Activated B cell treated with CpG ODN at 0.5 μM for 24 hours (primary cell): ENCODE measurements at places on chromosomes 1 and 21. TPM values are rescaled to one million over a fixed set of nuclear protein-coding genes. Genes with fewer than 3 reads are reported as not detected.
A peak's percentile ranks its signal among the peaks of the same experiment; 100 is the strongest.

GRCh38 chr1:151541752-151542151, 1.6 kb downstream of the TUFT1 start:
- peak overlapping the region; percentile 93 for H3K4me3 ChIP-seq
- DNase-seq, result no peak
- H3K27me3 ChIP-seq, result peaks cover 5% of the 10 kb centered on the region
- H3K36me3 ChIP-seq, result peaks cover 4% of the 10 kb centered on the region
- H3K27ac ChIP-seq, result no peak overlapping the region

DNA sequence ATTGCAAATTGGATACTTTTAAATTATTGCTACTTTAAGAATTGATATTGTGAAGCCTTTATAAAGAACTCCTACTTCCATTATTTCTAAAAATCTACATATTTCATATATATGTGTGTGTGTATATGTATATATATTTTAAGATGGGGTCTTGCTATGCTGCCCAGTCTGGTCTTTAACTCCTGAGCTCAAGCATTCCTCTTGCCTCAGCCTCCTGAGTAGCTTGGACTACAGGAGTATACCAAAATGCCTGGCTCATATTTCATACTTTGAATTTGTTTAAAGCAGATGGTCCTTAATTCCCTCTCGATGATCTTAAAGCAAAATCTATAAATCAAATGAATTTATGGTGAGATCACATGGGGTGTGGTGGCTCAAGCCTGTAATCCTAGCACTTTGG, 25.1 kb upstream of the CPLANE2 start:
- H3K27me3 ChIP-seq, result no peaks in the 10 kb centered on the region
- no peak overlapping the region for H3K27ac ChIP-seq
- no peaks in the 10 kb centered on the region for H3K4me1 ChIP-seq
- no peak for DNase-seq

- peak; percentile 37 for DNase-seq
- no peaks in the 10 kb centered on the region for H3K36me3 ChIP-seq
- H3K4me1 ChIP-seq, result peaks cover 38% of the 10 kb centered on the region
- H3K27ac ChIP-seq, result peak overlapping the region; percentile 84
Measured at GRCh38 chr1:151945725-151946722, 36.7 kb upstream of the THEM4 start.

DNA sequence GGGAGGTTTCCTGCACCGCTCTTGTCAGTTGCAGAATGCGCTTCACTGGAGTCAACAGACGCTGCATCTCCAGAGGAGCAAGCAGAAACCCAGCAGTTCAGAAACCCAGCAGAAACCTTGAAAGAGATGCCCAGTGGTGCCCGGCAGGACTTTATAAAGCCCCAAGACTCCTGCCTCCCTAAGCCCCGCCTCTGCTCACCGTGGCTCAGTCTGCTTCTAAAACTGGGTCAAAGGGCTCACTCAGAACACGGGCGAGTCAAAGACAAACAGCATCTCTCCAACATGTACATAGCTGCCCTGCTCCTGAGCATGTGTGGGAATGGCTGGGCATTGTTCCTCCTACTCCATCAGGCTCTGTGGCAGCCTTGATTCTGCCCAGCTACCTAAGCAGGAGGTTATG, at the start of gene HMGCS2:
Gene HMGCS2 (minus strand): TSS at position 128 of the 400 bp plus-strand sequence. CDS start 61 bp downstream, at position 67.
- no peak for DNase-seq
- no peak within 1 kb of the TSS for H3K27ac ChIP-seq
- no peaks in the 10 kb centered on the region for H3K4me1 ChIP-seq
- H3K36me3 ChIP-seq, result no peaks in the 10 kb centered on the region

SCMH1 gene
- 25.1 and 28.0 TPM in 2 replicates for total RNA-seq

KRTAP7-1 gene
- total RNA-seq, result not detected in 2 replicates

CASZ1 gene
- 31.1 and 35.6 TPM in 2 replicates for total RNA-seq

GPA33 gene
- not detected in 2 replicates for total RNA-seq

SMG7 gene
- total RNA-seq, result 79.4 and 83.5 TPM in 2 replicates

DNA sequence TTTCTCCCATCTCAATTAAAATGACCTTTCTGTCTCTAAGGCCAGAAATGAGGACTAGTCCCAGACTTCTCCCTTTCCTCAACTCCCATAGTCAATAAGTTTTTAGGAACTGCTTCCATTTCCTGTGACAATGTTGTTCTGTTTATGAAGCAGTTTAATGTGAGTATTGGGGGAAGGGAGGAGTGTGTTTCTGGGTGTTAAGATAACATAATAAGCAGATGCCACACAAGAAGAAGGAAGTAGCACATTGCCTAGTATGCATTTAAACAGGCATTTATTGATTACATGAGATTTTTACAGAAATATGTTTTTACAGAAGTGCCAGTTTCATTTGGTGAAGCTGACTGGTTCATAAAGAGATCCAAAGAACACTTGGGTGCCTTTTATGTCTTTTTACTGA, 65.6 kb upstream of the TNR start:
- no peak overlapping the region for H3K27ac ChIP-seq
- peaks cover 18% of the 10 kb centered on the region for H3K27me3 ChIP-seq
- no peaks in the 10 kb centered on the region for H3K4me1 ChIP-seq

DNA sequence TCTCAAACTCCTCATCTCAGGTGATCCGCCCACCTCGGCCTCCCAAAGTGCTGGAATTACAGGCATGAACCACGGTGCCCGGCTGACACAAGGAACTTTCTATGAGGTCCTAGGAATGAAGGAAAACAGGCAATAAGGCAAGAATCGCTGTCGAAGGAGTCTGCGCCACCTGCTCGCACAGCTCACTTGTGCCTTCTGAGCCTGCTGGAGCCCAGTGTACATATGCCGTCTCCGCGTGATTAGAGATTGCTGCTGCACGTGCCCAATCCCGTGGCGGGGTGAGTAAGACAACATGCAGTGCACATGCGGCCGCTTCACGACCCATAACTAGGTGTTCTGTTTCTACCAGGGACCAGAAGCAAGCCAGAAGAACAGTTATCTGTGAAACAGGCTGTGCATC, 24.3 kb downstream of the H3-3A start:
- no peak for DNase-seq
- no peak overlapping the region for H3K4me3 ChIP-seq
- H3K4me1 ChIP-seq, result peaks cover 25% of the 10 kb centered on the region

- H3K36me3 ChIP-seq, result no peaks in the 10 kb centered on the region
- peaks cover 40% of the 10 kb centered on the region for H3K4me1 ChIP-seq
- H3K27ac ChIP-seq, result no peak overlapping the region
- DNase-seq, result no peak
Measured at GRCh38 chr1:156682166-156682890, 5.1 kb upstream of the NES start.

- H3K27ac ChIP-seq, result no peak overlapping the region
- no peaks in the 10 kb centered on the region for H3K36me3 ChIP-seq
- peaks cover 21% of the 10 kb centered on the region for H3K27me3 ChIP-seq
- H3K4me3 ChIP-seq, result no peak overlapping the region
- H3K4me1 ChIP-seq, result peaks cover 3% of the 10 kb centered on the region
- DNase-seq, result no peak
Measured at GRCh38 chr1:168391851-168392681, 111.4 kb downstream of the TBX19 start.

DNA sequence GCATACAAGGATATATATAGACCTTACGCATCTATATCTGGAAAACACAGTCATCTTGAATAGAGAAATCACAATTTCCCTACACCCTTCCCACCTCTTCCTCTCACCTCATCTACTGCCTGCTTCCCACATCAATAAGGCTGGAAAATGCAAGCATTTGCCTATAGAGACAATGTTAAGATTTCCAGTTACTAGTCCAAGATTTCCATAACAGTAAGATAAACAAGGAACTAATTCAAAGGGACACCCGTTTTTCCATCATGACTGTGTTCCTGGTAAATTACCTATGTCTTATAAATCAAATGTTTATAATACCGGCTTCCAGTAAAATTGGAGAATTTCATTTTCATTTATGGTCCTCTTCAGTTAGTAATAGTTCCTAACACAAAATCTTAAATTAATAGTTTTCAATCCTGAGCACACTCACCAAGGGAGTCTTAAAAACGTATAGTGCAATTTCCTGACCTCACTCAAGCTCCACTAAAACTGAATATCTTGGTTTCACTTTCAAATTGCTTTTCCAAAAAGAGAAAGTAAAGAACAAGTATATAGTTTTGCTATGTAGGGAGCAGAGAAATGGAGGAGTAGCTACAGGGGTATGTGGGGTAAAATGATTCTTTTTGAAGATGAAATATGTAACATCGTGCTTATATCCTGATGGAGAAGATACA, 398.7 kb downstream of the PLPP3 start:
- no peak overlapping the region for H3K27ac ChIP-seq
- H3K4me1 ChIP-seq, result no peaks in the 10 kb centered on the region
- H3K4me3 ChIP-seq, result no peak overlapping the region
- DNase-seq, result no peak
- H3K36me3 ChIP-seq, result no peaks in the 10 kb centered on the region
- no peaks in the 10 kb centered on the region for H3K27me3 ChIP-seq
